GM03348 (cell line): ENCODE measurements at places on chromosomes 2 and 18.

- no peak for DNase-seq
Observed at GRCh38 chr2:230127195-230127594, 58.5 kb upstream of the SLC16A14 start.

DNA sequence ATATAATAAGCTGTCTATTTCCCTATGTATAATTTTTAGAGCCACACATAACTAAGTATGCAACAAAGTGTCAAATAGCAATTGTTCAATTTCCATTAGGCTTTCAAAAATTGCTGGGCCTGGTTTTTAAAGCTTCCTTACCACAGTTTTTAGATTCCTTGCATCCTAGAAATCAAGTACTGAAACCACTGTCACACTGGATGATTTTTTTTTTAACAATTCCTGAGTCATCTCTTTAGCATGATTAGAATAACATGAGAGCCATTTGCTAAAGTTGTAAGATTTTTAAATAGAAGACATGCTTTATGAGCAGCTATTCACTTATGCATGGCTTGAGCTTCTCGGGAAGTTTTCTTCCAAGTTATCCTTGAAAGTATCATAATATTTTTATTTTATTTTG, 319.5 kb upstream of the NXPH2 start:
- DNase-seq: no peak

DNA sequence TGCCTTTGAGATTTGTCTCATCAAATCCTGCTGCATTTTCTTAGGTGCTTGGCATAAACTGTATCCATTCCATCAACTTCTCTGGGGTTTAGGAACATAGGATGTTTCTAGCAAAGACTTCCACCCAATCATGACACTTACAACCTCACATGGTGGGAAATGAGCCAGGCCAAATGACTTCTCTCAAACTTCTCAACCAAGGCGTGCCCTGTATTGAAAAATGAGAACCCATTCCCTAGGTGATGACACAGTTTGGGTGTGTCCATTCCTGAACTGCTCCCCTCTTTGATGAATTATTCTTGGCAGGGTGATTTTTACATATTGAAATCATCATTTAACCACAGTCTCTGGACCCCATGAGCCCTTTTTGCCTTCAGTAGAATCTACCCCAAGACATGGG, 161.1 kb downstream of the EN1 start:
- DNase-seq: peak; percentile 46

GRCh38 chr18:50158866-50159653, 35.9 kb downstream of the MYO5B start:
- DNase-seq: no peak

DNA sequence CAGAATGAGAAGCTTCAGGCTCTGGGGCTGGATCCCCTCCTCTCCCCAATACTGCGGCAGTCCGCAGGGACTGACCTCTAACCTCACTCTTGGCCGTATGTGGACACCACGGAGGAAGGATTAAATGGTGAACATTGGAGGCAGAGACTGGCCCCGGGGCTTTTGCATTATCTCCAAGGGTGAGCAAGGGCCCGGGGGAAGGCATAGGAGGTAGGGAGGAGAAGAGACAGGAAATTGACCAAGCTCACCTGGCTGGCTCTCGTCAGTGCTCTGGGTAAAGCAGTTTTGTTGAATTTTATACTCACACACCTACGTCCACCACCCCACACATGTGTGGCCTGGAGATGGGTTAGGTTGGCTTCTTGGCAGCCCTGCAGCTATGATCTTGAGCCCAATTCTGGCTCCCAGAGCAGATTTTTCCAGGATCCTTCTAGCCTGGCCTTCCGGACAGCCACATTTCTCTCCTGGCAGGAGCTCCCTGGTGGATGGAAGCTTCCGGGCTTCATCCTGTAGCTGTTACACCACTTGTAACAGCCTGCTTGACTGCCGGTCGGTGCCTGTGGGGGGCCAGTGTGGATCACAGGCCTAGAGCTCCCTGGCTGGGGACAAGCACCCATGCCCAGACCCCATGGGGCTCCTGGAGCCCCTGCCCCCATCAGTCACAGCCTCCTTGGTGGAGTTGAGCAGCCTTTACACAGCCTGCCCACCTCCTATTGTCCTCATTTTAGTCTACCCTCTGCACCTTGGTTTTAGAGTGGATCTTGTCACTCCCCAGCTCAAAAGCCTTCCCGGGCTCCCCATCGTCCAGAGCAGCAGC, 7.6 kb downstream of the ITM2C start:
- DNase-seq: no peak

GRCh38 chr2:201233812-201234662, 26.3 kb upstream of the CASP8 start:
- DNase-seq: no peak

DNA sequence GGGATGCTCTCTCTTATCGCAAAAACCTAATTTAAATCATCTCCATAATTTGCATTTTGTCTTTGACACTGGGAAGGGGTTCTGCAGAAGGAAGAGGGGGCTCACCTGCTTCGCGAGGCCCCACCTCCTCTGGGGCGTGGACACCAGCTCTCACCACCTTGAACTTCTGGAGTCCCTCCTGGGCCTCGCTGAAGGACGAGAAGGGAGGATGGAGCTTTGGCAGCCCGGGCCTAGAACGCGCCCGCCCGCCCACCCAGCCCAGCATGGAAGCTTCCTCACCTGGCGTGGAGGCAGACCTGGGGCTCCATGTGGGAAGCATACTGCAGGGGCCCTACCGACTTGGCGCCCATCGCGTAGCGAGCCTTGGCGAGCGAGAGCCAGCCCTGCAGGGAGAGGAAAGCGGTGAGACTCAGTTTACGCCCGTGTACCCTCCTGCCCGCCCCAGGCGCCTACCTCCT, 1.1 kb upstream of the IMP4 start:
- peak; percentile 22 for DNase-seq

DNA sequence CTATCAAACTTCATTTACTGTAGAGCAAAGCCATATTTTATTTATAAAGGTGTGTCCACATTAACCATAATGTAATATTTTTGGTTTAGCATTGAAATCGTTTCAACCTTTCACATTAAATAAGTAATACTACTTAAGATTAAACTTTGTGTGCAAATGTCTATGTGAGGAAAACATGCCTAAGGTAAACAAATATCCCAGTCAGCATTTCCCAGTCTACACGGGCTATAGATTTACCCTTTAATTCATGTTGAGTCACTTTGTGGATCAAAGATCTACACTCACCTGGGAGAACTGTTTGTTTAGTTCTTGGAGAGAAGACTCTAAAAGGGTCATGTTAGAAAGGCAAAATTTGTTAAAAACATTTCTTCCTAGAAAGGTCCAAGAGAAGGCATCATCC, 89.1 kb downstream of the ABCA12 start:
- no peak for DNase-seq

GRCh38 chr2:118913803-118914645, 28.0 kb upstream of the MARCO start:
- DNase-seq: no peak

DNA sequence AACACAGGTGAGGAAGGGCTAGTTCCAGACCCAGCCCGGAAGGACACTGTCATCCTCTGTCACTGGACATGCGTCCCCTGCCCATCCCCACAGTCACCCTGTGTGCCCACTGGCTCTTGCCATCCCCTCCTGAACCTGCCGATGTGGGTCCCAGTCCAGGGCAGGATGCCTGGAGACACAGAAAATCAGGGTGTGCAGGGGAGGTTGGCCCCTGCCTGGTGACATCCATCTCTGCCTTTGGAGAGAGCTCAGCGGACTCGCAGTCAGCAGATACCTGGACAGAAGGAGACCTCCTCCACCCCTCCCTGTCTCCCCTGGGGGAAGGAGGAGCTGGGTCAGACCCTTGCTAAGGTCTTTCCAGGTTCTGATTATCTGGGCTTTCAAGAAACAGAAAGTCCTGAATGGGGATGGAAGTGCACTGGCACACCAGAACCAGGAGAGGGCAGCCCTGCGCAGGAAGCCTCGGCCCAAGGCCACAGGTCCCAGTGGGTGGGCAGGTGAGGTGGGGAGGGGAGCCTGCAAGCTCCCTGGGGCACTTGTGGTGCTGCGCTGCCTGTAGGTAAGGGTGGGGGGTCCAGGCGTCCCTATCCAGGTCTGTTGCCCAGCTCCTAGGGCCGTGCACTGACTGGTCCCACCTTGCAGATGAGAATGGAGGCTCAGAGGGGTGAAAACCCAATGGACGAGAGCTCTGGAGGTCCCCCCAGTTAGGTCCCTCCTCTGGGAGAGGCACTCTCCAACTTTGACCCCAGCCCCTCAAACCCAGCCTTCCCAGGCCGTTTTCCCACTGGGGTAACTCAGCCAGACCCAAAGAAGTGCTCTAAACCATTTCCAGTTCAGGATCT, 9.7 kb upstream of the OTOS start:
- peak; percentile 87 for DNase-seq

DNA sequence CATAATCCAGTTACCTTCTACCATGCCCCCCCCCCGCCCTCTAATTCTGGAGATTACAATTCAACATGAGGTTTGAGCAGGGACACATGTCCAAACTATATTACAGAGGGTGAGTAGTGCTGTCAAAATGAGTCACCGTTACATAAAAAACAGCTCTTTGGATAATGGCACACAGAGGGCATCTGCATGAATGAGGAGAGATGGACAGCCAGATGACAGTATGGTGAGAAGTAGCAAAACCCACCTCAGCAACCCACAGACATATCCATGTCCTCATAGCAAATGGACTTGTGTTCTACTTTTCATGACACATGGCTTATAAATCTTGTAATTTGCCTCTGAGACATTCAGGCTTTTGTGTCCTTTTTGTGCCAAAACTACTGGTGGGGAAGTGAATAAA, 132.0 kb downstream of the EML6 start:
- no peak for DNase-seq

GRCh38 chr2:43131051-43131889, 95.1 kb downstream of the ZFP36L2 start:
- DNase-seq: peak; percentile 90

- no peak for DNase-seq
Observed at GRCh38 chr2:48467637-48468036, 62.3 kb upstream of the STON1 start.

GRCh38 chr2:124437811-124438210, 412.7 kb downstream of the CNTNAP5 start:
- DNase-seq: no peak

- DNase-seq: no peak
Observed at GRCh38 chr2:206701952-206702605, 16.1 kb downstream of the DYTN start.

DNA sequence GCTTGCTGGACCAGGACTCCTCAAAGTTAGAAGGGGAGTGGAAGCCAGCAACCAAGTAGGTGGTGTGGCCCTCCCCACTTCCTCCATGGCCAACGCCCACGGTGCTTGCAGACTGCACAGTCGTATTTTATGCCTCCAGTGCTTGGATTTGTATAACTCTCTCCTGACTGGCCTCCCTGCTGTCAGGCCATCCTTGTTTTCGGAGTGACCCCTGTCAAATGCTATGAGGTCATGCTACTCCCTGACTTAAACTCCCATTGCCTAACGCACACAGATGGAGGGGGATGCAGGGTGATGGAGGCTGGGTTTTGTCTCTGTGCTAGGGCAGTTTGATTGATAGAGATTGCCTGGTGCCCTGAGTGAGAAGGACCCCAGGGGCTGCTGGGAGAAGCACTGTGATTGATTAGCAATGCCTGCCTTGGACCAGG, 36.1 kb downstream of the GLI2 start:
- no peak for DNase-seq

DNA sequence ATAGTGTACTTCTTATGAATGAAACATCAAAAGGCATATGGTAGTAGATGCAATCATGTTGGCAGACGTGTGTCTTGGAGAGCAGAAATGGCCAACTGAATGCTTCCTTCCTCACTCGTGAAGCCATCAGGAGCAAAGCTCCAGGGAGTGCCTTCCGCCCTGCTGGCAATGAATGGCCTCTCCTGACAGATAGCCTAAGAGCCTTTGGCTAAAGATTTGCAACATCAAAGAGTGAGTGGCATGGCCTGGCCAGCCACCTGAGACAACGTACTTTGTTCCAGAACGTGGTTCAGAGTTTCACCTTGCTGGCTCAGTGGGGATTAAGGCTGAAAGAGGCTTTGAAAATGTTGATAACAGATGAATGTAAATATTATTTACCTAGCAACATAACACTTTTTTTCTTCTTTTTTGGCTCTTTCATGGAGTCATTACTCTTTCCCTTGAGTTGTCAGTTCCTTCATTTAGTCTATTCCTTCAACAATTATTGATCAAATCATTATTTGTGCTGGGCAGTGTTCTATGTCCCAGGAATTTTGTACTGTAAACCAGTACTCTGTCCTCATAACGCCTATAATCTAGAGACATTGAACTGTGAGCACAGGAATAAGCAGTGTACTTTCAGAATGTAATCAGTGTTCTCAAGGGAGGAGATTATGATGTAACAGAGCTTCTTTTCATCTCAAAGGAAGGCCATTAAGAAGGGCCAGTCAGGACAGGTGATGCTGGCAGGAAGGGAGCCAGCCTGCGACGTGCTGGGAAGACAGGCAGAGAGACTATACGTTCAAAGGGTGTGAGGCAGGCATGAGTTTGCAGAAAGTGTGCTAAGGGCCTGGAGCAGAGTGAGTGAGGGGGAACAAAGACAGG, 59.4 kb upstream of the SH3RF3 start:
- DNase-seq: no peak

DNA sequence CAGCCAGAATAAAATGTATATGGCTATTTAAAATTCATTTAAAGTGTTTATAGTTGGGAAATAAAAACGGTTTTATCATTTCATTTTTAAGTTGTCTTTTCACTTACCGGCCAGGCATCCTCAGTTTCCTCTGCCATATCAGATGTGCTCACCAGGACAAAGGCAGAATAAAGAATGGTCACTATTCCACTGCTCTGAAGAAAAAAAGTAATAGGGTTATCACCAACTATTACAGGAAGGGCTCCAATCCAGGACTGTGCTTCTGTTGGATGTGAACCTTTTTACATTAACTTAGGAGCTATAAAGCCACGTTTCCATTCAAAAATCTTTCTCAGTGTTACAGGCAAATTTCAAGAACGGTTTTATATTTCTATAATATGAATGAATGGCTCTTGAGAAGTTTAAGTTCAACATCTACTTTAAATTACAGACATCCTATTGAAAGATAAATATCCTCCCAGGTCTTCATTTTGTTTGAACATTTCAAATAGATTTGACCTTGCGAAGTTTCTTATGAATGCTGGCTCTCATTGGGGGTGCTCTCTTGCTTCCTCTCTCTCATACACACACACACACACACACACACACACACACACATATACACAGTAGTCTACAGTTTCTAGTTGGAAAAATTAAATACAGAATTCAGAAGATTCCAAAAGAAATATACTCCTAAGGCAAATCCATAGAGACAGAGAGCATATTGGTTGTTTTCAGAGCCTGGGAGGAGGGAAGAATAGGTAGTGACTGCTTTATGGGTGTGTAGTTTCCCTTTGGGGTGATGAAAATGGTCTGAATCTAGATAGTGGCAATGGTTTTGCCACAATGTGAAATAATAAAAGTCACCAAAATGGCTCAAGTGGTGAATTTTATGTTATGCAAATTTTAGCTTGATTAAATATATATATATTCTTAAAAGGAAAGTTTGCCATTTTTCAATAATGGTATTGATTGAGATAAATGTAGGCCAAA, 2.9 kb upstream of the SLC40A1 start:
- no peak for DNase-seq

DNA sequence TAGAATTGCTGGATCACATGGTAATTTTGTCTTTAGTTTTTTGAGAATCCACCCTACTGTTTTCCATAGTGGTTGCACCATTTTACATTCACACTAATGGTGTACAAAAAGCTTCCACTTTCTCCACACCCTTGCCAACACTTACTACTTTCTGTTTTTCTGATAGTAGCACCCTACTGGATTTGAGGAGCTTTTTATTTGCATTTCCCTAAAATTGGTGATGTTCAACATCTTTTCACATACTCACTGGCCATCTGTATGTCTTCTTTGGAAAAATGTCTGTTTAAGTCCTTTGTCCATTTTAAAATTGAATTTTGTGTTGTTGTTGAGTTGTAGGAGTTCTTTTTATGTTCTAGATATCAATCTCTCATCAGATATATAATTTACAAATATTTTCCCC, 3.5 kb downstream of the POLR1A start:
- no peak for DNase-seq
